ENCODE measurements at places on chromosomes 11 and 22.
A peak's percentile ranks its signal among the peaks of the same experiment; 100 is the strongest.

DNA sequence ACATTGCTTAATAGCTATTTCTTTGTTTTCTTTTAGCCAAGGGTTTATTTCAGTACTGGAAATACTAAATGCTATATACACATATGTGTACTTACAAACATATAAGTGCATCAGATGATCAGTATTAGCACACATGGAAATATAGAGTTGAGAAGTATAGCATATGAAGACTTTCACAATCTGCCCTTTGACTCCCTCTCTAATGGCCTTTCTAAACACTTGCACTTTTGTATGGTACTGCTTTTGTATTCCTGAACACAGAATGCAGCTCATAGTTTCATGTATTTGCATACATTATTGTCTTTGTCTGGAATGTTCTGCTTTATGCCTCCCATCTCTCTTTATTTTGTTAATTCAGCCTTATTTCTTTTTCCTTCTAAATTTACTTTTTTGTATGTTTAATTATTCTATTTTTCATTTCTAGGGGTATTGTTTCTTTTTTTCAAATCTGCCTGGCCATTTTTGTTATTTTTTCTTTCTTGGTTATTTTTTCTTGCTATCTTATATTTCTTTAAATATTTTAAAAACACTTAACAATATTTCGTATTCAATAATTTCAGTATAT, 28.8 kb downstream of the ACER3 start:
- DNase-seq = no peak

DNA sequence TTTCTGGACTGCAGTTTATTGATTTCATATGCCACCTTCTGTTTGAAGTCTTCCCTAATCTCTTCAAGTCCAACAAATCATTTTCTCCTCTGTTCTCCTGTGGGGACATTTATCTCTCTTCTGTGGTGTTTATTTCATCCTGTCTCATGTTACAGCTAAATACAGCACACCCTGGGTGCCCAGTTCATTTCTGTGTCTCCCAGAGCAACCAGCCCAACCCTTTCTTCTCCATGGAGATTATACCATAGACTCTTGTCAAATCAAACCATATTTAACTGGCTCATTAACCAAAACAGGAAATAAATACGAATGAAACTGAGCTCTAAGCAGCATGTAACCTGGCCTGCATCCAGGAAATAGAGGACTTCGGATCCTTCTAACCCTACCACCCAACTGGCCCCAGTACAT, at the start of gene MS4A8:
MS4A8 (plus strand) TSS at position 329 of the 408 bp plus-strand sequence. CDS start 1,249 bp downstream, outside the sequence.
- no peak for DNase-seq

DNA sequence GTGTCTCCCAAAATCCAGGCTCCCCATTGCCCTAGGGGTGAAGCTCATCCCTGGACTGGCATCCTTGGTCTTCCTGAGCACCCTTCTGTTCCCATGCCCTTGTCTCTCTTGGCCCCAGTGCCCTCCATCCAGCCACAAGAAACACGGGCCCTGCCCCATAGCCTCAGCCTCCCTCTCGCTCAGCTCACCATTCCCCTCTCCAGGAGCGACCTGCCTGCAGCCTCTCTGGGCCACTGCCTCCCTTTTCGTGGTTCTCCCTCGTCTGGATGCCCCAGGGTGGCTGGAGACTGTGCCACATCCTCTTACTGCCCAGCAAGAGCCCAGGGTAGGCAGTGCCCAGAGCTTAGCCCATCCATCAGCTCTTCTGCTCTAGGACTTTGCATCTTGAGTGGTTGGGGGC, 532.1 kb downstream of the TBC1D22A start:
- no peak for DNase-seq

DNA sequence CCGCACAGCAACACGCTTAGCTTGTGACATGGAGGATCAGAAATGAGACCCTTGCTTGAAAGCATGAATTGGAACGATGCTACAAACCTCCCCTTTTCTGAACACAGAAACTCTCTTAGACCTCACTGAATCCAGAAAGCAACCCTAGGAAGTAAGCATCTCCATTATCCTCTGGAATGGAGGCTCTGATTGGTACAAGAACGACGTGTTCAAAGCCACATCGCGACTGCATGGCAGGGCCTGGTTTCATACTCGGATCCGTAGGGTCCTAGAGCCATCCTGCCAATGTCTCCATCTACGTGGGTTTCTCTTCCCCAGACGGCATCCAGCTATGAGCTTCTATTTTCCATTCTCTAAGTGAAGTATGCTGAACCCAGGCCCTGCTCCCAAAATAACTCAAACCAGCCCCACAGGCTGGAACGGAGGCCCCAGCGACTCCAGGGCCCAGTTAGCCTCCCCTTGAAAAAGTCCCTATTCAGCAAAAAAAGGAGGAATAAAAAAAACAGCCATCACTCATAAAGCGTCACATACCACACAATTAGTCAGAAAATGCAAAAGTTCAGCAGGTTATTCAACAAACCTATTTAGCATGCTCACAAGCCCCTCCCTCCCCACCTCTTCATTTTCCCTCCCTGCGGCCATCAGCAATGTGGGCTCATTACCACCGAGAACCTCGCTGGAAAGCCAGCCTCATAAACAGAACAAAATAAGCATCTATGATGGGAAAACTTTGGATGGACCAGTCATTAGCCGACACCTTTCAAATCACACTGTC, 7.1 kb upstream of the MN1 start:
- no peak for DNase-seq

GRCh38 chr11:117836077-117836960, 11.8 kb upstream of the FXYD2 start:
- DNase-seq = no peak

- DNase-seq = no peak
These were observed 9.2 kb upstream of the ANO1 start for GRCh38 chr11:70068950-70069349.

DNA sequence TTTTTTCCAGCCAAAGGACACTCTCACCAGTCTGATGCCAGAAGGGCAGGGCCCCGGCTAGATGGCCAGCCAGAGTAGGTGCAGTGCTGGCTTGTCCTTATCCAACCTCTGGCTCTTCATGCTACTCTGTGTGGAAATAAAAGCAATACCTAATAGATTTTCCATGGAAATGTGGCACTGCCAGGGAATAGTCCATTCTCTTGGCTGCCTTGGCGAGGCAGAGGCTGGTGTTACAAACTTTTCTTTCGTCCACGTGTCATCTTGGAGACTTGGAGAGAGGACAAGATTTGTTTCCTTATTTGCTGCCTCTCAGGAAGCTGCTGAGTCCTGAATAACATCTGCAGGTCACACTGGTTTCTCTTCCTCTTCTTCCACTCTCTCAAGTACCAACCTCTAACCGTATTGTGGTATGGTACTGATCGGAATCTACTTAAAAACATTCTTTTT, 17.2 kb upstream of the C1QTNF4 start:
- DNase-seq = no peak

DNA sequence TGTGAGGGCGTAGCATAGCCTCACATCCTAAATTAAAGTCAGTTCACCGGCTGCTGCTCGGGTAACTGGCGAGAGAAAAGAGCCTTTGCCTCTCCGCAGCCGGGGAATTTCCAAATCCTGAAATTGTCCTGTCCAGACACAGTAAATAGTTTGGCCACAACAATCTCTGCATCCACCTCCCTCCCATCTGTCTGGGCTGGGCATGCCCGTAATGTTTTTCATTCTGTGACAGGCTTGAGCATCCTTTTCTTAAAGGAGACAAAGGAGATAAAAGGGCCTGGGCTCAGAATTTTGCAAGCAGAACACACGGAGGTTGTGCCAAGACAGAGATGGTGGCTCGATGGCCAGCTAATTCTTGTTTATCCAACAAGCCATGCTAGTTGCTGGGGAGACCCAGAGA, 19.2 kb upstream of the CBX6 start:
- no peak for DNase-seq

GRCh38 chr11:20459865-20460264, 72.3 kb downstream of the PRMT3 start:
- no peak for DNase-seq

- DNase-seq = no peak
These were observed 25.0 kb downstream of the USP35 start for GRCh38 chr11:78213526-78214330.

GRCh38 chr11:116892374-116892773, 55.0 kb upstream of the APOA1 start:
- DNase-seq = no peak

GRCh38 chr22:44379817-44380755, 67.3 kb upstream of the SHISAL1 start:
- DNase-seq = no peak

- DNase-seq = no peak
These were observed 212.7 kb upstream of the CADM1 start for GRCh38 chr11:115716601-115717529.

- DNase-seq = no peak
These were observed 668 bp downstream of the MADD start for GRCh38 chr11:47270331-47271271.

- no peak for DNase-seq
These were observed 39.4 kb downstream of the MOV10L1 start for GRCh38 chr22:50129121-50129736.

- no peak for DNase-seq
These were observed 47.2 kb downstream of the GALNT18 start for GRCh38 chr11:11574373-11575287.

DNA sequence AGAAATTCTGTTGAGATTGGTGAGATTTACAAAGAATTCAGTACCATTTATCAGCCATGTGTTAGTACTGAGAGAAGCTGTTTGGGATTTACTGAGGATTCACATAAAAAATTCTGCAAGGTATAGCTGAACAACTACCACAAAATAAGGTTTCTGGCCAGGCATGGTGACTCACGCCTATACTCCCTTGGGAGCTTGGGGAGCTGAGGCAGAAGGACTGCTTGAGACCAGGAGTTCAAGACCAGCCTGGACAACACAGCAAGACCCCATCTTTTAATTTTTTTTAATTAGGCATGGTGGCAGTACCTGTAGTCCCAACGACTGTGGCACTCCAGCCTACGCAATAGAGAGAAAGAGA, 86.7 kb downstream of the SIK3 start:
- no peak for DNase-seq

- peak; percentile 9 for DNase-seq
These were observed 243.9 kb upstream of the SYN3 start for GRCh38 chr22:33302049-33302545.

DNA sequence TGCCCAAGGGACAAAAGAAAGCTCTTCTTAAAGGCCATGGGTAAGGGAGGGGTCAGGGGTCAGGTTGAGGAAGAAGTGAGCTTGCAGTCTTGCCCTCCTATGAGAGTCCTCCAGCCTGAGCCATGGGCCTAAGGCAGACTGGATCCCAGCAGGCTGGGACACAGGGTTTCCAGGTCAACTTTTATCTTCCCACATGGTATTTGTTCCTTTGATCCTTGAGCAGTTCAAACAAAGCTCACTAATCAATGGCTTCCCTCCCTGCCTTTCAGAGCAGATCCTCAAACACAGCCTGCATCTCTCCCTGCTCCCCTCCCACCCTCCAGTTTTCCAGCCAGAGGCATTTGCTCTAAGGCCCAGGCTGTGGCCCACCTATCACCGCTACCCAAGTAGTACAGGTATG, 589.3 kb downstream of the INSC start:
- no peak for DNase-seq

DNA sequence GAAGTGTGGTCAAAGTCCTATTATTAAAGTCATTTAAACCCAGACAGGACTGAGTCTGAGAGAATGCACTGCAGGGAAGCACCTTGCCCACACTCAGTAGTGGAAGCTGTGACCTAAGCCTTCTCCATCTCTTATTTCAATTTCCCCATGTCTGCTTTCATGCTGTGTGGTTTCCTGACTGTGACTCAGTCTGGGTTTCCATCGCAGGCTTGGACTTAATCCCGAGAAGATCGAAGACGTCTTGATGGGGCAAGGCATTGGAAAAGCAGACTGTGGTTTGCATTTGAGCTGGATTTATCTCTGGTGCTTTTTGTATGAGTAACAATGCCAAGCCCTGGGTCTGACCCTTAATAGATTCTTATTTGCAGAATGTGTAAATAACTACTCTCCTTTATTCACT, 238.9 kb downstream of the NTM start:
- DNase-seq = no peak
